Ureter (tissue), 1 donor: ENCODE measurements at places on chromosomes 1 and 21. TPM values are rescaled to one million over a fixed set of nuclear protein-coding genes. Genes with fewer than 3 reads are reported as not detected.

DNA sequence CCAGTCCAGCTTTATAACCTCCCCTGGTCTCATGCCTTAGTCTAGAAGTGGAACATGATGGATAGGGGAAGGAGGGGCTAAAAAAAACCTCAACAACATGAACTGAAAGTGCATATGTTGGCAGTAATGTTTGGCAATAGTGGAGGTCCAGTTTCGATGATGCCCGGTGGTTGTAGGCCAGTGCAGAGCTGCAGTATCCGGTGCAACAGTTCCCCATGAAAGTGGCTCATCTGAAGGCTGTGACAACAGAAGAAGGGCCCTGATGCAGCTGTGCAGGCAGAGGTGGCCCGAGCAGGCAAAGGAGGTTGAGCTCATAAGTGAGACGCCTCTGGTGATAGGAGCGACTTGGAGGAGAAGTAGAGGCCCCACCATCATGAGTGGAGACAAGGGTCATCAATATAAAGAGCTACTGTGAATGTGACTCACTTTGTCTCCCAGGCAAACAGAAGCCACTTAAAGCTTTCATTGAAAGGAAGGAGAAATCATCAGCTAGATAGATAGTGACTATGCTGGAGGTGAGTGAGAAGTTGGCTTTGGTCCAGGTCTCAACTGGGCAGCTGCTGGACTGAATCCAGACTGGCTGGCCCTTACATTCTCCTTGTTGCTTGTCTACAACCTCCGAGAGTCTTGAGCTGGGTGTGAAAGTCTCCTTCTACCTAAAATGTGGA, 10.2 kb upstream of the CREG1 start:
- no peak for DNase-seq

DNA sequence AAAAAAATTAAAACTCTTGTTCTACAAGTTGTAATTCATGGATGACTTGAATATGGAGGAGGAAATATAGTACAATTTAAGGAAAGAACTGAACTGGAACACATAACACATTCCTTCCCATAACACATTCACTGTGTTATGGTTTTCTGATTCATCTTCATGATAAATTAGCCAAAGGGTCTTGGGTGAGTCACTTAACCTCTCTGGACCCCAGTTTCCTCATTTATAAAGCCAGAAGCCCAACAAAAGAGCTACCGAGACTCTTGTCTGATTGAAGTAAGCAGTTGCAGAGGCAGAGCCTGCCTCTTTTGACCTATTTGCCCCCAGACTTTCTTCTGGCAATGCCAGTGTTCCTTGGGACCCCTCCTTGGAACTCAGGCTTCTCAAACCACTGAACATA, 161.9 kb upstream of the KCTD3 start:
- DNase-seq: no peak

GRCh38 chr1:205538235-205538840, 33.9 kb downstream of the CDK18 start:
- peak; percentile 24 for DNase-seq

GRCh38 chr1:223034270-223034798, 108.7 kb downstream of the TLR5 start:
- DNase-seq: no peak

- DNase-seq: no peak
Measured at GRCh38 chr21:42633858-42634257, 19.6 kb upstream of the PDE9A start.

DNA sequence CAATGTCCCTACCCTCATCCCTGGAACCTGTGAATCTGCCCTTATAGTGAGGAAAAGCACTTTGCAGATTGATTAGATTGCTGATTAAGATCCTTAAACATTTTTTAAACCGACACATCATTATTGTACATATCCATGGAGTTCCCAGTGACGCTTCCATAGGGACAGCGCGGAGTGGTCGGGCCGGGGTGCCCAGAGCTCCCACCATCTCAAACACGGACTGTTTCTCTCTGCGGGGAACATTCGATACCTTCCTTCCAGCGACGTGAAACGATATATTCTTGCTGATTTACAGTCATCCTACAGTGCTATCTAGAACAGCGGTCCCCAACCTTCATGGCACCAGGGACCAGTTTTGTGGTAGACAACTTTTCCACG, 4.0 kb downstream of the KRTAP10-12 start:
- no peak for DNase-seq

GRCh38 chr1:4963251-4963650, 308.8 kb downstream of the AJAP1 start:
- DNase-seq: peak; percentile 57

Gene KLHL12
- total RNA-seq: 35.4 TPM

Gene TIAM1
- total RNA-seq: 94.2 TPM

DNA sequence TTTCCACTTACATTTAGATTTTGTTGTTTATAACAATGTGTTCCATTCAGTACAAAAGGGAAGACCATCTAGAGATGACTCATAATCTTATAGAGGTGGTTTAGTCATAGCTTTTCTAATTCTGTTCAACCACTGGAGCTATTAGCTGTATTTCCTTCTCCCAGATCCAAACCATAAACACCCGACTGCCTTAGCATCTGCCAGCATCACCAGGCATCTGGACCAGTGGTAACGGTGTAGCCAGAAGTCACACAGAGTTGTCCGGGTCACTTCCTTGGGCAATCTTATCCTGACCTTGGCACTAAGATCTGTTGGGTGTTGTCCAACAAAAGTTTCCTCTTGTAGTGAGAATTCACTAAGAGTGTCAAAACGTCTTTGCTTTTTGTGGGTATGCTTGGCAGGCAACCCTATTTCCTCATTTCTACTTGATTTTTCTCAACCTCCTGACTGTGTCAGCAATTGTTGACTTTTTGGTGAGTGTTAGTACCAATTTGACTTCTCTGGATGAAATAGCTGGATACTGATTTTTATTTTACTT, 372.1 kb upstream of the B3GALT2 start:
- DNase-seq: no peak

Gene AVPR1B
- total RNA-seq: not detected

- peak; percentile 85 for DNase-seq
Measured at GRCh38 chr1:219660666-219661463, 48.0 kb upstream of the ZC3H11B start.

- no peak for DNase-seq
Measured at GRCh38 chr1:8127171-8127641, 101.1 kb upstream of the ERRFI1 start.

DNA sequence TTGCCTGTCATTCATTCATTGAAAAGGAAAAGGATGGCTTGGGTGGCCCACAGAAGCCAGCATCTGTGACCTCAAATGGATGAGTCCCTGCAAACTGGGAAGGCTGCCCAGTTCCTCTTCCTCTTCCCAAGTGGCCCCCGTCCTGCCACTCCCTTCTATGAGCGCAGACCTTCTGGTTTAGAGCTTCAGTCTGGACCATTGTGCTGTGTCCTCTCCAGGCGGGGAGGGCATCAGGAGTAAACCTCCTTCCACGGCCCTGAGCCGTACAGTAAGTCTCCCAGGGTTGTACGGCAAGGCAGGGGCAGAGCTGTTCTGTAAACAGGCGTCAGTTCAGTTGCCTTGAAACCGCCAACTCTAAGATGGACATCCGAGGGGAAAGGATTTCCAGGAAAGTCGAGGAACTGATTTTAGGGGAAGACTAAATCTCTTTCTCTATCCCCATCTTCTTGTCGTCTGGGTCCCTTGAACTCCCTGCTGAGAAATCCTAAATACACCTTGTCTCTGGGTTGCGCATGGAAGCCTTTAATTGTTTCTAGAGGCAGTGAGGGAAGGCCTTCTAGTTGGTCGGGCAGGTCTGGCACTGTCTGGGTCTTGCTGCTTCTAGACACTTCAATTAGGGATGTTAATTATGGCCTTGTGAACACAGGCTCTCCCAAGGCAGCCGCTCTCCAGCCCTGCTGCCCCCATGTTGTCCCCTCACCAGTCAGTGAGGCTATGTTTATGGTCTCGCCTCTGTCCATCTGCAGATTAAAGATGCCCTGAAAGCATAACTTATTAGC, 22.1 kb downstream of the SOX13 start:
- DNase-seq: no peak

Gene SPRR4
- not detected for total RNA-seq

DNA sequence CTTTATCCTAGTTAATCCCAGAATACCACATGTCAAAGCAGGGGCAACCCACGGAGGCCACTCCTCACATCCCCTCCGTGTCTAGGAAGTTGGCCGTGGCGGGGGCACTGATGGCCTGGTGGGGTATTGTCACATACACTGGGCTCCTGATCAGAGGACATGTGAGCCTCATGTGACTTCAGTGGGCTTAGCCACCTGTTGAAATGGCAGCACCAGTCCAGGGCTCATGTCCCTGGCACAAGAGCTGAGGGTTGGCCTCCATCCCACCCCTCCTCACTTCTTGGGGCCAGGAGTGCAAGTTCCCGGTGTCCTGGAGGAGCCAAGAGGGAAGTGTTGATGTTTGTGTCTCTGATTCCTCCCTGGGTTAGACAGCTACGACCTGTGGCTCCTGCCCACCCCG, 313.4 kb downstream of the CAMTA1 start:
- no peak for DNase-seq

- DNase-seq: no peak
Measured at GRCh38 chr1:43296207-43296606, 4.6 kb upstream of the TIE1 start.
